ENCODE measurements at places on chromosomes 2 and 18. TPM values are rescaled to one million over a fixed set of nuclear protein-coding genes. Genes with fewer than 3 reads are reported as not detected.

DYNAP gene
- total RNA-seq, result not detected

CHST9 gene
- total RNA-seq, result 0.74 TPM

SERPINB4 gene
- total RNA-seq, result 77.3 TPM

HOXD11 gene
- total RNA-seq, result 19.4 TPM

ITGB1BP1 gene
- 53.8 TPM for total RNA-seq

MSTN gene
- 0.74 TPM for total RNA-seq

TNS1 gene
- total RNA-seq, result 216 TPM

TFPI gene
- 68.8 TPM for total RNA-seq

SLC4A1AP gene
- total RNA-seq, result 21.9 TPM

BOD1L2 gene
- not detected for total RNA-seq

IL36B gene
- total RNA-seq, result not detected

MC5R gene
- total RNA-seq, result 0.74 TPM

TSN gene
- total RNA-seq, result 35.4 TPM

ANKRD30B gene
- total RNA-seq, result not detected

M1AP gene
- 4.9 TPM for total RNA-seq

CCBE1 gene
- total RNA-seq, result 2.9 TPM

HOXD4 gene
- total RNA-seq, result 4.9 TPM

SH2D6 gene
- not detected for total RNA-seq

MYO3B gene
- 0.49 TPM for total RNA-seq

IGFBP5 gene
- total RNA-seq, result 1,041 TPM

ALK gene
- 0.74 TPM for total RNA-seq

MC2R gene
- total RNA-seq, result not detected

ALLC gene
- not detected for total RNA-seq

TLX2 gene
- 6.6 TPM for total RNA-seq

PRKAG3 gene
- not detected for total RNA-seq

SERPINB12 gene
- total RNA-seq, result 20.1 TPM

ZNF396 gene
- total RNA-seq, result 0.98 TPM

DNAJC27 gene
- 11.3 TPM for total RNA-seq

SPOPL gene
- total RNA-seq, result 20.1 TPM

PAIP2B gene
- total RNA-seq, result 7.6 TPM

OTOS gene
- total RNA-seq, result not detected

RAB27B gene
- total RNA-seq, result 6.1 TPM

ONECUT2 gene
- not detected for total RNA-seq

PREB gene
- total RNA-seq, result 57.5 TPM

ANKRD30BL gene
- 1.2 TPM for total RNA-seq

G6PC2 gene
- total RNA-seq, result not detected

PDE1A gene
- 14.5 TPM for total RNA-seq

LIPT1 gene
- 3.9 TPM for total RNA-seq
